A673 (cell line): ENCODE measurements at places on chromosomes 4 and X.
A peak's percentile ranks its signal among the peaks of the same experiment; 100 is the strongest.

DNA sequence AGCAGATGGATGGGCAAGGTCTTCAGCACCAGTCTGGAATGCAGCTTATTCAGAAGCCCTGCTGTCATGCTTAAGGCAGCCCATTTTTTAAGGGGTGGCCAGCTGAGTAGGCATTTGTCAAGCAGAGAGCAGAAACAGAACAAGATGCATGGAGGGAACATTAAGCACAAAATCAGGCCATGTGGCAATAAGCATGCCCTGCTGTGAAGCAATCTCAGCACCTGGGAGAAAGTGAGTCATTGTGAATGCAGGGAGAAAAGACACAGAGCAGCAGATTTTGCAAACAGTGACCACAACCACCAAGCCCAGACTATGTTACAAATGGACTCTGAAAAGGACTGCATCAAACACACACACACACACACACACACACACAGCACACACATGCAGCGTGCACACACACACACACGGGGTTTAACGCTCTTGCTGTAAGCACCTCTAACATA, 94.1 kb upstream of the GALNT7 start:
- DNase-seq: peak; percentile 50

- no peak for DNase-seq
Measured at GRCh38 chrX:275476-275966, 5.7 kb upstream of the PLCXD1 start.

- DNase-seq: no peak
Measured at GRCh38 chr4:141254326-141254725, 33.6 kb downstream of the ZNF330 start.

- DNase-seq: peak; percentile 42
Measured at GRCh38 chr4:87838890-87839591, 6.3 kb downstream of the MEPE start.
